ENCODE measurements at places on chromosomes 5 and 9. TPM values are rescaled to one million over a fixed set of nuclear protein-coding genes. Genes with fewer than 3 reads are reported as not detected.

DNA sequence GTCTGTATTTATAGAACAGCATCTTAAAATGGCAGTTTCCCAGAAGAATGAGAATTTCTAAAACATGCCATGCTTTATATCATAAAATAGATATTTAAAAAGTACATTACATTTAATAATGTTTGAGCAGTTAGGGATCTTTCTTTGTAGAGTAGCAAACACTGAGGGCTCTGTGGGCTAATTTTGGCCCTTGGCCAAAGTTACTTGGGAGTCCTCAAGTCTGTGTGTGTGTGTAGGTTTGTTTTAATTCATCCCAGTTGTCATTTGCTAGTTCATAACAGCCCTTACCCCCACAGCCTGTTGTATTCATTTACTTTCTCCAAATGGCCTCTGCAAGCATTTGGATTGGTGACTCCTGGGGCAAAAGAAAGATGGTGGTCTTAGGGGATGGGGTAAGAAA is 576.4 kb upstream of the SGCD start:
- DNase-seq: no peak

GRCh38 chr9:124012368-124013301 is 1.1 kb downstream of the LHX2 start:
- DNase-seq: no peak

- peak; percentile 57 for DNase-seq
Measured at GRCh38 chr9:111937781-111938426, 41.3 kb downstream of the UGCG start.

DNA sequence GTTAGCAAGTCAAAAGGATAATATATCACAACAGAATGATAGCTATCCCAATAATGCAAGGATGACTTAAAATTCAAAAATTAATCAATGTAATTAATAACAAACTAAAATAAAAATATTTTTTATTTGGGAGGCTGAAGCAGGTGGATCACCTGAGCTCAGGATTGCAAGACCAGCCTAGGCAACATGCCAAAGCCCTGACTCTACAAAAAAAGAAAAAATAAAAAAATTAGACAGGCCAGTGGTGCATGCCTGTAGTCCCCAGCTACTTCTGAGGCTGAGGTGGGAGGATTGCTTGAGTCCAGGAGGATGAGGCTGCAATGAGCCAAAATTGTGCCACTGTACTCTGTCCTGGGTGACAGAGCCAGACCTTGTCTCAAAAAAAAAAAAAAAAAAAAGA is 399.3 kb downstream of the ADGRV1 start:
- no peak for DNase-seq

The CD274 gene
- 12.4 TPM for total RNA-seq

DNA sequence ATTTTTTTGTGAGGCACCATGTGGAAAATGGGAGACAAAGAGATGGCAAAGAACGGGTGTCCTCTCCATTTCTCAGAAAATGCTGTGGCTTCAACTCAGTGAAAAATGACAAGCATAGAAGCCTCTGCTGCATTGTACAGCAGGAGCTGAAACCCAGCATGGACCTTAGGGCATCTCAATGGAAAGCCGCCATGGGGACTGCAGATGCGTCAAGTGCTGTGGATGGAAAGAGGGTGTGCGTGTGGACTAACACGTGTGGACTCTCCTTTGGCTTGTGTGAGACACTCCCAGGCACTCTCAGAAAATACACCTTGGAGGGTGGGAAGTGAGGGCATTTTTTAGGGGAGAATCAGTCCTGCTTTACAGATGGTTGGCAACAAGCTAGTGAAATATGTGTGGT is 2.2 kb upstream of the GLRX start:
- no peak for DNase-seq

DNA sequence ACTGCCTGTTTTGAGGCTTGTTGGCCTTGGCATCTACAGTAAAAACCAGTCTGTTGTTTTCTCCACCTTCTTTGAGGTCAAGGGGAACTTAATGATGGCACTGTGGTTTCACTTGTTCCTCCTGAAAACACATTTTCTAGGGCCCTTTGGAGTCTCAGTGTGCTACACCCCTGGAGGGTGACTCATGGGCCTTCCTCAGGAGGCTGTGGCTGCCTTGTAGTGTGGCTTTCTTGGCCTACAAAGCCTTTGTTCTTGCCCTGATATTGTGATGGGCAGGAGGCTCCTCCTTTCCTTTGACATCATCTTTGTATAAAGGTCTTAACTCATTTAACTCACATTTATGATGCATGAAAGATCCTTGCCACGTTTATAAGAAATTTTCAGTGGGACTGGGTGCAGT is 56.3 kb upstream of the GPBP1 start:
- peak; percentile 80 for DNase-seq

The STXBP1 gene
- total RNA-seq: 23.2 TPM

DNA sequence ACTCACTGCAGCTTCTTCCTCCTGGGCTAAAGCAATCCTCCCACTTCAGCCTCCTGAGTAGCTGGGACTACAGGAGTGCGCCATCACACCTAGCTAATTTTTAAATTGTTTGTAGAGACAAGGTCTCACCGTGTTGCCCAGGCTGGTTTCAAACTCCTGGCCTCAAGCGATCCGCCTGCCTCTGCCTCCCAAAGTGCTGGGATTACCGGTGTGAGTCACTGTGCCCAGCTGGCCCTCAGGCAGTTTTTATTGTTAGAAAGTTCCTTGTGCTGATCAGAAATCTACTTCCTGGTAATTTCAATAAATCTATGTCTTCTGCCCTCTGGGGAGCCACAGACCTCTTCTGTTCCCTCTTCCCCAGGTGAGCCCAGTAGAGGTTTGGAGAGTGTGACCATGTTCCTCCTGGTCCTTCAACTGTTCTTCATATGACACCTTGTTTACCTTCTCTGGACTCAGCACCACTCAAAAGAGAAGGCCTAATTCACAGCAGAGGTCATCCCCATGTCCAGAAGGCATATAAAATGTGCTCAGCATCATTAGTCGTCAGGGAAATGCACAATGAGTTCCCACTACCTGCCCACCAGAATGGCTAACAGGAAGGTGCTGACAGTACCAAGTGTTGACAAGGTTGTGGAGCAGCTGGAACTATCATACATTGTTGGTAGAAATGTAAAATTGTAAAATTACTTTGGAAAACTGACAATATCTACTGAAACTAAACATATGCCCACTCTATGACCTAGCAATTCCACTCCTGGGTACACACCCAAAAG is 10.4 kb downstream of the TMOD1 start:
- no peak for DNase-seq

DNA sequence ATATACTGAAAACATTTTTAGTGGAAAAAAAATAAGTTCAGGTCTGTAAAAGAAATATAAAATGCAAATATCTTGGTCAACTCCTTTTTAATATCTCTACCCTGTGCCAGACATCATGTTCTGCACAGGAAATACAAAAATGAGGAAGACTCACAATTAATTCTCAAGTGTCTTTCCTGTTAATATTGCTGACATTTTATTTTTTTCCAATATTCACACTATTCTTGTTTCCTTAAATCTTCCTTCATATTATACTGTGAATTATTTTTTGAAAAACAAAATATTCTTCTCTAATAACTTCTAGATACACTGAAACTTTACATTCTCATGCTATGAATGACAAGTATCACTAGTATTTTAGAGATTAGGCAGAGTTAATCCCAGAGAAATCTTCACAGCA is 334.7 kb upstream of the FTMT start:
- DNase-seq: no peak

GRCh38 chr9:78676009-78676408 is 379.1 kb downstream of the PSAT1 start:
- DNase-seq: no peak
